H1 (cell line): ENCODE measurements at places on chromosomes 1 and 21.

- DNase-seq: no peak
These were observed 29.1 kb upstream of the IFNGR2 start for GRCh38 chr21:33374080-33374449.

DNA sequence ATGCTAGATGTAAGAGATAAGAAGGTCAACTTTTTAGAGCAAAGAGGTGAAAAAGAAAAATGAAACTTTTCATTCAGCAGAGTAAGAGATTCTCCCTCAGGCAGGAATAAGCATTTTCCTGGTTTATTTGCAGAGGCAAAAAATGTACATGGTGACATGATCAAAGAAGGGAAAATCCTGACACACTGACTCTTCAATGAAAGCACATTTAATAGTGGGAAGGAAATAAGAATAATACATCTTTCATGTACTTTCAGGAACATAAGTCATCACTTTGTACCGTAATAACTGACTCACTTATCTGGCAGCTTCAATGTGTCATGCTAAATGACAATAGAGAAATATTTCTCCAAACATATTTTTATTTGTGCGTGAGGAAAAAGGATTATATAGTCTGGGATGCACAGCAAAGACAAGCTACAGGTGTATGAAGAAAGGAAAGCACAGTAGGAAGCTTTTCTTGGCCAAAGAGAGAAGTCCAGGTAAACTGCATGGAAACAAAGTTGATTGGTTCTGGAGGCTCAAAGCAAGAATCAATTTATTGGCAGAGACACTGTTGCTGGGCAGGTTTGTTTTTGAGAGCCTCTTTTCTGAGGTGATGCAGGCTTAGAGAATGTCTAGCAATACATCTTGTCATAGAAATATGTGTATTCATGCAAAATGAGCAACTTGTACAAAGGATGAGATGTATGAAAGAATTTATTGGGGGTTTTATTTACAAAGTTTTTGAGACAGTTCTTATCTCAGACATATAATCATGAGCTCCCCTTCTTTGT lies 1409.0 kb downstream of the PLA2G4A start:
- no peak for DNase-seq

DNA sequence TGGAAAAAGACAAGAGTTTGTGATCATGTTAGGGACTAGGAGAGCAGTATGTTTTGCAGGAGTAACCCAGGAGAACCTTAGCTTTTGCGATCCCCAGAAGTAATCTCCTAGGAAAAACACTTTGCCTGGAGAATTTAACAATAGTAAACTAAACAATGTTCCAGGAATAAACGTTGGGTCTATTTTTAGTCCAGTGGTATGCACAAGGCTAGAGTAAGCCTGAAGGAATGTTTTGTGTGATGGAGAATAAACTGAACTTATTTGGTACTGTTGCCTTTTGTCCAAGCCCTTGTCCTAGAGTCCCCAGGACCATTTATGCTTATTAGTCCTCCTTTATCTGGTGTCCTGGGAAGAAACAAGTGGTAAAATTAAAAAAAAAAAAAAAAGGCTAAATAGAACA lies 28.7 kb upstream of the RGS5 start:
- DNase-seq: no peak

- no peak for DNase-seq
These were observed 550 bp downstream of the TRIM33 start for GRCh38 chr1:114510274-114511031.

- no peak for DNase-seq
These were observed 313.1 kb upstream of the TMPRSS15 start for GRCh38 chr21:18716578-18717138.

GRCh38 chr21:31286621-31287020 lies 57.4 kb downstream of the TIAM1 start:
- DNase-seq: no peak

GRCh38 chr1:210617293-210617692 lies 288.6 kb downstream of the HHAT start:
- DNase-seq: no peak

- DNase-seq: no peak
These were observed 137.5 kb downstream of the TGFB2 start for GRCh38 chr1:218482683-218483082.

- no peak for DNase-seq
These were observed 80.2 kb downstream of the NTMT2 start for GRCh38 chr1:170225781-170226530.

DNA sequence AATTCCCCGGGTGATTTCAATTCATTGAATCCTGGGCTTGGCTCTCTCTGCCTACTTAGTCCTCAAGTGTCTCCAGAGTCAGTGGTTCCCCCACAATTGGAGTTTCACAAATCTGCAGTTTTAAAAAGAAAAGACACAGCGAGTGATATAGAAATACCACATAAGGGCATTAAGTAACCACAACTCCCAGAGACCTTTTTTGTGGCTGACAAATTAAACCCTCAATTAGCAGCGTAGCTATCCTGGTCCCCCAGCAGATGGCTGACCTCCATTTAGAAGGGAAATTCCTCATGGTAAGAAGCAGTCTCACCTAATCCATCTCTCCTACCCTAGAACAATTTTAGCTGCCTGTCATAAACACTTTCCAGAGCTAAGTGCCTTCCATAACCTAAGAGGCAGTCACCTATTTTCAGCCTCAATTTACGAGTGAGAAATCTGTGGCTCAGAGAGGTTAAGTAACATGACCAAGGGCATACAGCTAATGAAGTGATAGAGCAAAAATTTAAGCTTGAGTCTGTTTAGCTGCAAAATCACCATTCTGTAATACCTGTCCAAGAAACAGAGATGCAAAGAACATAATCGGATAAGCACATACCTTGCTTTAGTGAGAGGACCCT lies 56.0 kb upstream of the NBPF3 start:
- DNase-seq: no peak
